ENCODE measurements at places on chromosomes 13 and 19.

- no peak for DNase-seq
These were observed 5.1 kb downstream of the FSTL3 start for GRCh38 chr19:681029-682019.

DNA sequence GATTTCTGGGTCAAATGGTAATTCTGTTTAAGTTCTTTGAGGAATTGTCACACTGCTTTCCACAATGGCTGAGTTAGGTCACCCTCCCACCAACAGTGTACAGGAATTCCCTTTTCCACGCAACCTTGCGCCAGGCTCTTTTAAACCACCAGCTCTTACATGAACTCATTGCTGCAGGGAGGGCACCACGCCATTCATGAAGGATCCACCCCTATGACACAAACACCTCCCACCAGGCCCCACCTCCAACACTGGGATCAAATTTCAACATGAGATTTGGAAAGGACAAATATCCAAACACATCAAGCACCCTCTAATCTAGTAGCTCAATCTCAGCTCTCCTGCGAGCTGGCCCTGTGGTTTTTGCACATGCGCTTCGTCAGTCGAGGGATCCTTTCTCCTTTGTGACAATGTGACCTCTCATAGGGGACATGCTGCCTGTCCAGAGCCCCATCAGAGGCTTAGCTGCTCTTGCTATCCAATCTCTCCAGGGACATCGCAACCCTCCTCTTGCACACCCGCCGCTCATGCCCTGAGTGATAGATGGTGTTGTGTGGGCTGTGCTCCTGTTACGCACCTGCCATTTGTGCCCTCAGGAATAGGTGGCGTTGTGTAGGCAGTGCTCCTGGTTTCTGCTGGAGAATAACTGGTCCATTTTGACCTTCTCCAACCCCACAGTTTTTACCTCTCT lies 328.0 kb downstream of the UQCRFS1 start:
- no peak for DNase-seq

DNA sequence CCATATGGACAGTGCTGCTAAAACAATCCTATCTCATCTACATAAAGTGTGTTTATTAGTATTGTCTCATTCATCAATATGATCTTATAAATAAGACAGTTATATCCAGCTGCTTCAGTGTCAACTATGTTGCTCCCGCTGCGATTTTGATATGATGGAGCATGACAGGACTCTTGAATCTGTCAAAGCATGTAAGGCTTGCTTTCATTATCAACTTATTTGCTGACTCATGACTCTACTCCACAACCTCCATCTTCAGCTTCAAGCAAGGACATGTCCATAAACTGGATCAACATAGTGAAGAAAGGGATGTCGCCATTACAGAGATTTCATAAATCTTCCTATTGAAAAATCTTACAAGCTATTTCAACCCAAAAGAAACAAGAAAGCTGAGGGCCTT lies 2812.6 kb downstream of the PCDH9 start:
- DNase-seq = no peak

GRCh38 chr19:53597023-53597422 lies 34.8 kb upstream of the DPRX start:
- DNase-seq = no peak

DNA sequence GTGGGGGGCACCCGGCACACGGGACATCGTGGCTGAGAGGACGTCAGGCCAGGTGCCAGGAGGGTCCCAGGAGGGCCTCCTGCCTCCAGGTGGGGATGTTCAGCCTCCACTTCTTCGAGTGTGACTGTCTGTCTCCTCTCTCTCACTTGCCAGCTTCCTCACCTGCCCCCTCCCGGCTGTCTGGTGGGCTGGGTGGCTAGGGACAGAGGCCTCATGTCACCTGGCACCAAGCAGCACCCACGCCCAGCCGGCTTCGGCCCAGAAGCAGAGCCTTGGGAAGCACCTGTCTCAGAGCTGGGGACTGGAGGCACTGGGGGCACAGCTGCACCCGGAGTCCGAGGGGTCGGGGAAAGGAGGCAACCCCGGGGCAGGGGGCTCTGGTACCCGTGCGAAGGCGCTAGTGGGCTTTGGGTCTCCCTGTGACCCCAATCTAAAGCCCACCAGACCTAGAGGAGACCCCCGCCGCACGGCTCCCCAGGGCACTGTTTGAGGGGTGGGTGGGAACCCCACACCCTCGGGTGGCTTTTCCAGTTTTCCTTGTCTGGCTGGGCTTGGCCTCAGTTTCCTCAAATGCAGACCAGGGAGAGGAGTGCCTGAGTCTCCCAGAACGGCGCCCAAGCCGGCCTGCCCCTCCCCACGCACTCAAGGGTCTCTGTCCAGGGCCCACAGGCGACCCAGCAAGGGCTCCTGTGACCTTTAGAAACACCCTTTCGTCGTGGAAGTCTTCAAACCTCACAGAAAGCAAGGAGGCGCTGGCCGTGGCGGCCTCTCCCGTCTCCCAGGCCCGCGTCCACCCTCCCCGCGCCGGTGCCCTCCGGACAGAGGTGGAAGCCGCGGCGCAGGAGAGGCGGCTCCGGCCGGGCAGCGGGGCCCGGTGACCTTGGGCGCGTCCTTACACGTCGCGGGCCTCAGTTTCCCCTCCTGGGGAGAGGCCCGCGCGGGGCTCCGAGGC lies 664 bp upstream of the HCN2 start:
- DNase-seq = peak; percentile 39

DNA sequence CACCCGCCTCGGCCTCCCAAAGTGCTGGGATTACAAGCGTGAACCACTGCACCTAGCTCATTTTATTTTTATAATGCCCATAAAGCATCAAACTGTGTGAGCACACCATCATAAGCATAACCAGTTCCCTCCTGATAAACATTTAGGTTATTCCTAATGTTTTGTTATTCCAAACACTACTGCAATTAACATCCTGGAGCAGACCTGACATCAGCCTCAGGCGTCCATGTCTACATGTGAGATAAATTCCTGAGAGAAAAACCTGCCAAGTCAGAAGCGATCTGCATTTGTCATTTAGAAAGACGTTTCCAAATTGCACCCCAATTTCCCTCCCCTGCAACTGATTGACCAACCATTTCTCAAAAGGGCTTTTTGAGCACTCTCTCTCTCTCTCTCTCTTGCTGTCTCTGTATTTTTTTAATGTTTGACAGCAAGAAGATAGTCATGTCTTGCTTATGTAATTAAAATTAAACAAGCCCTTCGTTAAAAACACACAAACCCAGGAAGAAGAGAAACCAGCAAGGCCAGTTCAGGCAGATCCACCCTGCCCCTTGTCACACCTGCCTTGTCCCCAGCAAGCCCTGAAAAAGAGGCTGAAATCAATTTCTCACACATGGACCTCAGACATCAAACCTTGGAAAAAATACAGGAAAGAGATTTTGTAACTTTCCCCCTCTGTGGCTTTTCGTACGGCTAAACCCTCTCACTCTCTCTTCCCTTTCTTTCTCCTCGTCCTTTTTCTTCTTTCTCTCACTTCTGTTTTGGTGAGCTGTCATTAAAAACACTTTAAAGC lies 9.9 kb downstream of the LYPD3 start:
- DNase-seq = no peak

- DNase-seq = no peak
These were observed 5.8 kb downstream of the TM9SF2 start for GRCh38 chr13:99507054-99507453.

GRCh38 chr19:6491802-6492592 lies 10.1 kb downstream of the TUBB4A start:
- DNase-seq = no peak

DNA sequence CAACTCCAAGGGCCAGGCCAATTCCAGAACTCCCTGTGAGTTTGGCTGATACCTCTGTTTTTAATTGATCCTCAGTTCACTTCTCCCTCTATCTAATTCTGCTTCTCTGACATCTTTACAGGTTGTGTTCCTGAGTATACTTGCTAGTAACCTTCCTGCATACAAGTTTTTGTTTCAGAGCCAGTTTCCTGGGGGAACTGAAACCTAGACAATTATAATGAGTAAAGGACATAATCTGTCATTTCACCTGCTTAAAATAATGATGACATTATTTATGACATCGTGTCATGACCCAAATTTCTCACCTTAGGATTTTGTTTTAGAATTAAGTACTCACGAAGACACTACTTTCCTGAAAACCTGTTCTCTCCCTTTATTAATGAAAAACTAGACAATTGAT lies 12.5 kb upstream of the MYCBP2 start:
- no peak for DNase-seq

GRCh38 chr19:5141850-5142724 lies 173.2 kb downstream of the KDM4B start:
- no peak for DNase-seq

DNA sequence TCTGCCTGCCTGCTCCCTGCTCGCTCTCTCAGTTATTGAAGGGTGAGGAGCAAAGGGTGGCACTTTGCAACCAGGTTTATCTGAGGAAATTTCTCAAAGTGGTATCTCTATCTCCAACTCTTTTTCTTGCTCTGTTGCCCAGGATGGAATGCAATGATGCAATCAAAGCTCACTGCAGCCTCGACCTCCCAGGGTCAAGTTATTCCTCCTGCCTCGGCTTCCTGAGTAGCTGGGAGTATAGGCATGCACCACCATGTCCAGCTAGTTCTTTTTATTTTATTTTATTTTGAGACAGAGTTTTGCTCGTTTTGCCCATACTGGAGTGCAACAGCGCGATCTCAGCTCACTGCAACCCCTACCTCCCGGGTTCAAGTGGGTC lies 4.9 kb downstream of the ACTMAP start:
- no peak for DNase-seq

DNA sequence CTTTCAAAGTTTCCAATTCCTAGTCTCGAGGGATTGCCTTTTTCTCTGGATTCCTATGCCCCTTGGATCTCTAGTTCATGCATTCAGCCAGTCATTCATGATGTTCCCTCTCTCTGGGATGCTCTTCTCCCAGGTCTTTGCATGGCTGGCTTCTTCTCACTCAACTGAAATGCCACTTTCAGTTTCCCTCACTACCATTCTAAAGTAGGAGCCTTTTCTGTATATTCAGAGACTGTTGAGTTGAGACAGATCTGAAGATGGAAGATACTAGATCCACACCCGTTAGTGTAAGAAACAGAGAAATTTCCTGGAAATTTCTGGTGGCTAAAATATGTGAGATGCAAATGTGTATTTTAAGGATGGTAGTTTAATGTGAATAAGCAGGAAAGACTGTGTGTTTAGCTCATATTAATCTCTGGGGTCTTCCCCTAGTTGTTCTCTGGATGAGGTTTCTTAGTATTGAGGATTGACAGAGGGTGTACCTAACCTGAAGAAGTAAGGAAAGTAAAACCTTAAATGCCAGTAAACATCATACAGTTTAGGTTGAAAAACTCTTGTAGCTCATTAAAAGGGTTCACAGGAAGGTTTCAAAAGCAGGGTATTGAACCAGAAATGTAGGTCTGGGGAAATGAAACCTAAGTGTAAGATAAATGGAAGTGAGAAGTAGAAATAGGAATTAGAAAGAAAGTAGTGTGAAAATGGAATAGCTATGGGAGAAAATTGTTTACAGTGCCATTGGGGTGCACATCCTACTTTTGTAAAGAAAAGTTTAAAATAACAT lies 331.3 kb downstream of the NDFIP2 start:
- DNase-seq = no peak

DNA sequence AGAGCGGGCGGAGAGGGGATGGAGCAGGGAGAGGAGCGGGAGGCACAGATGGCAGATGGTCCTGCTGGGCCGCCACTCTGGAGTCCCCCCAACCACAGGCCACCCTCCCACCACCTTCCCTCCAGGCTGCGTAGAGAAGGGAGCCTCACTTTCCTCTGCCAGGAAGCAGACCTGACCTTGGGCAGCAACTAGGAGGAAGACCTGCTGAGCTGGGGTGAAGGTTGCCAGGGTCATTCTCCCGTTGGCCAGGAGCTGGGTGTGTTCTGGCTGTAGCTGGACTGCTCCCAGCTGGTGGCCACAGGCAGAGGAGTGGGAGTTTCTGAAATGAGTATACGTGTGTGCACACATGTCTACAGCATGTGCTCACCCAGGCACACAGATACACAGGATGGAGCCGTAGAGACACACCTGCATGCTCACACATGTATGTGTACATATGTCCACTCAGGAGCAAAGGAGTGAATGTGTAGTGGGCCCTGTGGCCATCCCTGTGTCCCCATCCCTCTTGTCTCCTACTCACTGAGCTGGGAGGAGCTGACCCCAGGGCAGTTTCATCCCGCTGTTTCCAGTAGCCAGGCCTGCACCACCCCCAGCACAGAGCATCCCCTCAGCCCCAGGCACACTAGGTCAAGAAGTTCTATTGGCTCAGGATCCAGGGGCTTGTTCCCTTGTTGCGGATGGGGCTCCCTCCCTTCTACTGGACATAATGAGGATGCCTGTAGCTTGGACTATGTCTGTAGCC lies 53.0 kb downstream of the CHST8 start:
- no peak for DNase-seq

- DNase-seq = no peak
These were observed 64.6 kb downstream of the ATP11A start for GRCh38 chr13:112754281-112755025.

DNA sequence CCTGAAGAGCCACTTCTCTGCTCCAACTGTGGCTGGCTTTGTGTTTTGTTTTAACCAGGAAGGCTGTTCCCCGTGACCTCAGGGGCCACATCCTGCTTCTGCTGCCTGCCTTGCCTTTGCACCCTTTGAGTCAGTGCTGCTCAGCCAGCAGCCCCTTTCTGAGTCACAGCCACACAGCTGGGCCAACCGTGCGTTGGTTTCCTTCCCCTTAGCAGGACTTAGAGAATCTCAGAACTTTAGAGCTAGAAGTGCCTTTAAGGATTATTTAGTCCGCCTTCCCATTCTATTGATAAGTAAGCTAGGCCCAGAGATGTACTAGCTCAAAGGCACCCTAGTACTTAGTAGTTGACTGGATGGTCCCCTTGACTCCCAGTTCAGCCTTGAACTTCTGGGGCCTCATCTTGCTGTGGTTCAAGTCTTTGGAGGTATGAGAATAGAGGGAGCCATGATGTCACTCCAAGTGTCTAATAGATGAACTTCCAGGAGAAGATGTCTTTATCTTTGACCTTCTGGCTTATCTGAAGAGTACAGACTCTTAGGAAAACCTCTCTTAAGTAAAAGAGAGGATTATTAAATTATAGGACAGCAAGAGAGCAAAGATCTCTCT lies 8.0 kb downstream of the RGCC start:
- peak; percentile 93 for DNase-seq

- DNase-seq = no peak
These were observed 3.5 kb upstream of the SLC1A5 start for GRCh38 chr19:46791944-46792343.

DNA sequence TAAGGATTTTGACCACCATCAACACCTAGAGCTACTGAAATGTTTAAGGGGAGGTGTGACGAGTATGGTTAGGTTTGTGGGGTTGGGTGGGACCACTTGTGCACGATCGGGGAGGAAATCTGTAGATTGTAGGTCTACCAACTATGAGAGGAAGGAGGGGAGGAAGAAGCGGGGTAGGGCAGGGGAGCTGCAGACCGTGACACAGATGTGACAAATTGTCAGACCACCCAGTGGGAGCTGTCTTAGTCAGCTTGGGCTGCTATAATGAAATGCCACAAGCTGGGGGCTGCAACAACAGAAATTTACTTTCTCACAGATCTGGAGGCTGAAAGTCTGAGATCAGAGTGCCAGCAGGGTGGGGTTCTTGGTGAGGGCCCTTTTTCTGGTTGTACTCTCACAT lies 62.2 kb upstream of the ARGLU1 start:
- no peak for DNase-seq

- DNase-seq = no peak
These were observed 1.9 kb downstream of the PCSK4 start for GRCh38 chr19:1488282-1488601.

GRCh38 chr13:91313103-91313502 lies 34.4 kb upstream of the MIR17HG start:
- DNase-seq = peak; percentile 12

- no peak for DNase-seq
These were observed 27.1 kb downstream of the STK24 start for GRCh38 chr13:98549728-98550317.

Measured in stimulated activated naive CD8-positive, alpha-beta T cell treated with anti-CD3 and anti-CD28 coated beads, Interleukin-15, amount 100 ng/mL, for 72 hours (primary cell).